ENCODE measurements at places on chromosomes 2 and 18.

- no peak for DNase-seq
These were observed 164.3 kb downstream of the TWIST2 start for GRCh38 chr2:239012228-239012627.

DNA sequence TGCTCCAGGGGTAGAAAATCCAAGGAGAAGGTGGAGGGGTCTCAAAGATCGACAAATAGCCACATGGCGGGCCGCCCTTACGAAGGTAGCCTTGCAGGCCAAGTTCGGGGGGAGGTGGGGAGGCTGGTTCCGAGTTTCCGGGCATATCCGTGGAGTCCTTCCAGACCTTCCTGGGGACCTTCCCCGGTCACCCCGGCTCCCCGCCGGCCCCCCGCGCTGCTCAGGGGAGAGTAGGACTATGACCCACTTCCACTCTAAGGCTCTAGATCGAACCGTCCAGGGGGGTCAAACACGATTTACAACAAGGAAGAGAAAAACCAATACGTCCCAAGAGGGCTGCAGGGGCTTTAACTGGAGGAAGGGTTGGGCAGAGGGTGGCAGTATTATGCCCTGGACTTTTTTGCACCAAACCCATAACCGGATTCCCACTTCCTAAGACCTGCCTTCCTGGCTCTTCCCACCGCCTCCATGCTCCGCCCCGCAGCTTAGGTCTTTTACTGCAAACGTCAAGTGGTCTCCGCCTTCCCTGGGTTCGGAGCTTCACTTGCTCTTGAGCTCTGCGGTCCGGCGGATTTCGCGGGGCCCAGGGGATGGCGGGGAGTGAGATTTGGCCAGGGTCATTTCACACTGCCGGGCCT is 779 bp upstream of the LYPD6 start:
- DNase-seq, result no peak

DNA sequence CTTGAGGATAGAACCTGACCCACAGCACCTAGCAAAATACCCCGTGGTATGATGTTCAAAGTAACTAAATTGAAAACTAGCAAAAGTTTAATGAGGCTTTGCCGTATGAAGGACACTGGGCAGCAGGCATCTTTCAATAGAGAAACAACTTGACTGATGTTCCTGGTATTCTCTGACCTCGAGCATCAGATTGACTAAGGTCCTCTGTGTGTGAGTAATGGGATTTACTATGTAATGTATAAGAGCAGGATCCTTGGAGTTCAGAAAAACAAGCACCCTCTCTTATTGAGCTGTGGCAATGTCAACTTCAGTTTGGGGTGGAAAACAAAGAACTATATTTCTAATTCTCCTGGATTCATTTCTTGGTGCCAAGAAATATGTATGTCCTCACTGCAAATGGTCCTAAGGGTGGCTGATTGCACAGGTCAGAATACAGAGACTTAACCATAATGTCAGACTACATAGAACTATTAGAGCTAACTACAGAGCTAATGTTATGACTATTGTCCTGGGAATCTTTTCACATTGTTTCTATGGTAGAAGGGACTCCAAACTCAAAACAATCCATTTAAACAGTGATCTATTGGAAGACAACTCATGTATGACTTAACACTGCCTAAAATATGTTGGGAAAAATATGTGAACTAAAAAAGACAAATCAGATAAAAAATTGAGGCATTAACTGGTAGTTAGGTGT is 4.4 kb downstream of the TNFAIP6 start:
- DNase-seq, result no peak

DNA sequence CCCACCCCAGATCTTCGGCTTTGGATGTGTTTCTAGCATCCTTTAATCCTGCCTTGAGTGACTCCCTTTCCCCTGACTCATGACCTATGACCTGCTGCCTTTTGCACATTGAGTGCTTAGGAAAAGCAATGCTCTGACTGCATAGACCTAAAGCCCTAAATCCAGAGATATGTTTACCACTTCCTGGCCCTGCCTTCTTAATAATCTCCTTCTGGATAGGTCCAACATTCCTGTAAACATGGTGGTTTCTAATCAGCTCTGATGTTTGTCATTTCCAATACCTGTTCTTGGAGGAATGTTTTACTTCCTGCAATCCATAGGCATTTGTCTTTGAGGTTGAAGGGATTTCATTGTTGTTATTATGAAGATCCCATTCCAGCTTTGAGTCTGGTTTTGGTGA is 2.3 kb downstream of the SLC3A1 start:
- DNase-seq, result no peak

- DNase-seq, result no peak
These were observed 199.4 kb downstream of the IRS1 start for GRCh38 chr2:226600184-226600583.

All from T-helper 9 cell (primary cell).